ENCODE measurements at places on chromosomes 11 and 22. TPM values are rescaled to one million over a fixed set of nuclear protein-coding genes. Genes with fewer than 3 reads are reported as not detected.

The TRIM22 gene
- total RNA-seq, result 149 TPM

The GPHA2 gene
- not detected for total RNA-seq

The VSIG10L2 gene
- not detected for total RNA-seq

DNA sequence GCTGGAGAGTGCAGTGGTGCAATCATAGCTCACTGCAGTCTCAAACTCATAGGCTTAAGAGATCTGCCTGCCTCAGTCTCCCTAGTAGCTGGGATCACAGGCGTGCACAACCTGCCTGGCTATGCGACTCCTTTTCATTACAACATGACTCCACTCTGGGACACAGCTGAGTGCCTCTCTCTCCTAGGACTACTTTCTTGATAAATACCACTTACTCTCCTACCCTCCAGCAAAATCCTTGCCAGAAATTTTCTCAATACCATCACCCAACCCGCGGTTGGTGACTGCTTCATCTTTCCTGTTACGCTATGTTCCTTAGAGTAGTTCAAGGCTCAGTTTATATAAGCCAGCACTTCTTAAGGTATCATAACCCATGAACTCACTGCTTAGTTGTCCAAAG, 26.9 kb downstream of the ARFGAP3 start:
- H3K4me3 ChIP-seq, result no peak overlapping the region
- H3K27ac ChIP-seq, result no peak overlapping the region
- H3K27me3 ChIP-seq, result no peaks in the 10 kb centered on the region
- peaks cover 16% of the 10 kb centered on the region for H3K4me1 ChIP-seq

GRCh38 chr22:41992496-41992895, 6.1 kb upstream of the WBP2NL start:
- H3K36me3 ChIP-seq, result no peaks in the 10 kb centered on the region
- no peak overlapping the region for H3K4me3 ChIP-seq
- H3K27ac ChIP-seq, result no peak overlapping the region

DNA sequence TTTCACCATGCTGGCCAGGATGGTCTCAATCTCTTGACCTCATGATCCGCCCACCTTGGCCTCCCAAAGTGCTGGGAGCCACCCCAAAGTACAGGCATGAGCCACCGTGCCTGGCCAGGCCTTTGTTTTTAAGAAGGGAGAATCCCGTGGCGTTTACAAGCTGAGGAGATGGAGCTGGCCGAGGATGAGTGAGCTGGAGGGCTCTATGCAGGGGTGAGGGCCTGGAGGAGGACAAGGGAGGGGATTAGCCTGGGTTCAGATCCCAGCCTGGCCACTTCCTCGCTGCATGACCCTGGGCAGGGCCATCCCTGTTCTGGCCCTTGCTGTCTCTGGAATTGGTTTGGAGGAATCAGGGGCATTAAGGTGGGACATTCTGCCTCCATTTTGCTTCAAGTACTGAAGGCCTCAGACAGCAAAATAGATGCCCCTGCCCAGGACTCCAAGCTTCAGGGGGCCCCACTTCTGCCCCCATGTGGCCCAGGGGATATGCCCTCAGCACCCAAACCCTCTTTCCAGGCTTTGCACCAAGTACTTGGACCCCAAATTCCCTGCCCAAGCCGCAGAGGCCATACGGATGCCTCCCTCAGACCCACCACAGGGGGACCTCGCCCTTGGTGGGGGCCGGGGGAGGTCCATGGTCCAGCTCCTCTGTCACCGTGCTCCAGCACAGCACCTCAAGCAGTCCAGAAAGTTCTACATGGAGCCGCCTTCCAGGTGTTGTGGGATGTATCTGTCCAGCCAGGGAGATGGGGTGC, 12.1 kb upstream of the LRP5 start:
- H3K27me3 ChIP-seq, result no peaks in the 10 kb centered on the region
- no peak for DNase-seq
- no peak overlapping the region for H3K4me3 ChIP-seq
- no peaks in the 10 kb centered on the region for H3K4me1 ChIP-seq

- no peak for DNase-seq
- no peaks in the 10 kb centered on the region for H3K4me1 ChIP-seq
- no peaks in the 10 kb centered on the region for H3K27me3 ChIP-seq
- no peaks in the 10 kb centered on the region for H3K36me3 ChIP-seq
- H3K4me3 ChIP-seq, result no peak overlapping the region
These were observed 201.1 kb downstream of the BRD1 start for GRCh38 chr22:49626361-49627216.

DNA sequence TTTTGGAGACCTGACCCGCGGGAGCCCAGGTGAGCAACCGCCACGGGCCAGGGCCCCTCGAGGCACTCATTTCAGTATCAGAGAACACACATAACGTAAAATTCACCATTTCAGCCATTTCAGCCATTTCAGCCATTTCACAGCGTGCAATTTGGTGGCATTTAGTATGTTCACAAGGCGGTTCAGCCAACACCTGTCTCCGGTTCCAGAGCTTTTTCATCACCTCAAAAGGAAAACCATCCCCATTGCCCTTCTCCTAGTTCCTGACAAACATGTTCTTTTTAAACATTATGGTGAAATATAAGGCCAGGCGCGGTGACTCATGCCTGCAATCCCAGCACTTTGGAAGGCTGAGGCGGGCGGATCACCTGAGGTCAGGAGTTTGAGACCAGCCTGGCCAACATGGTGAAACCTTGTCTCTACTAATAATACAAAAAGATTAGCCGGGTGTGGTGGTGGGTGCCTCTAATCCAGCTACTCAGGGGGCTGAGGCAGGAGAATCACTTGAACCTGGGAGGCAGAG, 119.3 kb downstream of the KCNQ1 start:
- H3K27ac ChIP-seq, result no peak overlapping the region
- no peaks in the 10 kb centered on the region for H3K36me3 ChIP-seq
- no peak for DNase-seq
- no peaks in the 10 kb centered on the region for H3K27me3 ChIP-seq
- H3K4me3 ChIP-seq, result no peak overlapping the region

- no peak overlapping the region for H3K4me3 ChIP-seq
- no peak for DNase-seq
- no peak overlapping the region for H3K27ac ChIP-seq
- H3K36me3 ChIP-seq, result peaks cover 53% of the 10 kb centered on the region
- no peaks in the 10 kb centered on the region for H3K27me3 ChIP-seq
- H3K4me1 ChIP-seq, result no peaks in the 10 kb centered on the region
These were observed 21.5 kb downstream of the NUP98 start for GRCh38 chr11:3775736-3776406.

GRCh38 chr11:46759196-46759595, 40.2 kb downstream of the F2 start:
- no peak for DNase-seq
- H3K4me1 ChIP-seq, result no peaks in the 10 kb centered on the region
- H3K4me3 ChIP-seq, result no peak overlapping the region
- no peak overlapping the region for H3K27ac ChIP-seq
- peaks cover 57% of the 10 kb centered on the region for H3K36me3 ChIP-seq

- no peaks in the 10 kb centered on the region for H3K4me1 ChIP-seq
- no peaks in the 10 kb centered on the region for H3K27me3 ChIP-seq
- H3K27ac ChIP-seq, result no peak overlapping the region
These were observed 23.5 kb downstream of the SPATA19 start for GRCh38 chr11:133821776-133822175.
